NCI-H446 (cell line): ENCODE measurements at places on chromosomes 6 and 20.
A peak's percentile ranks its signal among the peaks of the same experiment; 100 is the strongest.

DNA sequence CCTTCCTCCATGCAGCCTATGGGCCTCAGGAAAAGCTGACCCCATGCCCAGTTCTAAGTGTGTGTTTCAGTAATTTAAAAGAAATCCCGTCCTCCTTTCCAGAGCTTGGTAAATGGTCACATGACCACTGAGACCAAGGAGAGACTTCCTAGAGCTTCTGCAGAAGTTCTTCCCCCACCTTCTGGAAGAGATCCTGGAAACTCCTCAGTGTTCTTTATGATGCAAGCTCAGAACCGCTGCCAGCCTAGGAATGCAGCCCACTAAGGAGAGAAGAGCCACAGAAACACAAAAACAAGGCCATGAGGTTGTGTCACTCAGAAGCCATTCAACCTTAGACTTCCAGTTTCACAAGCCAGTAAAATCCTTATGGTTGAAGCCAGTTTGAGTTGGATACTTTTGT, 348.4 kb downstream of the TPBG start:
- DNase-seq: no peak

DNA sequence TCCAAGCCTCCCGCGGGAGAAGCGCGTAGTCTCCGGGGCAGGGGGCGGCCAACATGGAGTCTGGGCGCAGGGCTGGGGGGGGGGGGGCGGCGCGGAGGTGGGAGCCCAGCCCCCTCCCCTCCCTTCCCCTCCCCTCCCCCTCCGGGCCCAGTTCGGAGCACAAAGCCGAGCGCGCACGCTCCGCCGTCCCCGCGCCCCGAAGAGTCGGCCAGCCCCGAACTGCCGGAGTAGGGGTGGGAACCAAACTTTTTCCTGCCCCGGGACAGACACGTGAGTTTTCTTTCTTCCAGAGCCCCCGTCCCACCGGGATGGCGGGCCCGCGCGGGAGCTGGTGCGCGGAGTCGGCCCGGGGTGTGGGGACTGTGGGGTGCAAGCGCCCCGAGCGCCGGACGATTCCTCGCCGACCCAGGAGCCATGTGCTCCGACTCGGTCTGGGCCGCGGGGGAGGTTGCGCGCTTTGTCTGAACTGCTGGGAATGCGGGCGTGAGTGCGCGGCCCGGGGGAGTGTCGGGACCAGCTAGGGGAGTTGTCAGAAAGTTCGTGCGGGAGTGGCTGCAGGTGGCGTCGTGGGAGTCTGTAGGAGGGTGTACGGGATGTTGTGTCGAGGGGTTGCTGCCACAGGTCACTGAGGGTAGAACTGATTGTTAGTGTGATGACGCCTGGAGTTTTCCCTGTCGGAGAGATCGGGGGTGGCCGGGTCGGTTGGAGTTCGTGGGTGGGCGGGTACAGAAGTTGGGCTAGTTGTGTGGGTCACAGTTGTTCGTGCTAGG, 1.2 kb downstream of the TGIF2 start:
- peak; percentile 39 for DNase-seq

DNA sequence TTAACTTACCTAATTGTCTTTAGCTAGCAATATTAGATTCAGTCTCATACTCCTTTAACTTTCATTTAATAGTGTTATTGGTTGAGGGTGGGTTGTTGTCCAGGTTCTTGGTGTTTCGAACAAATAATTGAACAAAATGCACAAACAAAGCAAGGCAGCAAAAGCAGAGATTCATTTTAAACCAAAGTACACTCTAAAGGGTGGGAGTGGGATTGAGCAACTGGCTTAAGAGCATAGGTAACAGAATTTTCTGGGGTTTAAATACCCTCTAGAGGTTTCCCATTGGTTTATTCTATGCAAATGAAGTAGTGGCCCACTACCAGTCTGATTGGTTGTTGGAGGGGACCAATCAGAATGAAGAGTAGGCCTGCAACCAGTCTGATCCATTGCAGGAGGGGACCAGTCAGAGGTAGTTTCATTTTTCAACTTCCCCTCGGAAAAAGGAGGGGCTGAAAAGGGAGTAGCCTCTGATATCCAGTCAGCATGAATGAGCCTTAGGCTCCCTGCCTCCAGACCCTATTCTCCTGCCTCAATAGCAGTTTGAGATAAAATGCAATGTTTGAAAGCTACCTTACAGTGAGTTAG, 26.3 kb upstream of the RAB23 start:
- DNase-seq: no peak

DNA sequence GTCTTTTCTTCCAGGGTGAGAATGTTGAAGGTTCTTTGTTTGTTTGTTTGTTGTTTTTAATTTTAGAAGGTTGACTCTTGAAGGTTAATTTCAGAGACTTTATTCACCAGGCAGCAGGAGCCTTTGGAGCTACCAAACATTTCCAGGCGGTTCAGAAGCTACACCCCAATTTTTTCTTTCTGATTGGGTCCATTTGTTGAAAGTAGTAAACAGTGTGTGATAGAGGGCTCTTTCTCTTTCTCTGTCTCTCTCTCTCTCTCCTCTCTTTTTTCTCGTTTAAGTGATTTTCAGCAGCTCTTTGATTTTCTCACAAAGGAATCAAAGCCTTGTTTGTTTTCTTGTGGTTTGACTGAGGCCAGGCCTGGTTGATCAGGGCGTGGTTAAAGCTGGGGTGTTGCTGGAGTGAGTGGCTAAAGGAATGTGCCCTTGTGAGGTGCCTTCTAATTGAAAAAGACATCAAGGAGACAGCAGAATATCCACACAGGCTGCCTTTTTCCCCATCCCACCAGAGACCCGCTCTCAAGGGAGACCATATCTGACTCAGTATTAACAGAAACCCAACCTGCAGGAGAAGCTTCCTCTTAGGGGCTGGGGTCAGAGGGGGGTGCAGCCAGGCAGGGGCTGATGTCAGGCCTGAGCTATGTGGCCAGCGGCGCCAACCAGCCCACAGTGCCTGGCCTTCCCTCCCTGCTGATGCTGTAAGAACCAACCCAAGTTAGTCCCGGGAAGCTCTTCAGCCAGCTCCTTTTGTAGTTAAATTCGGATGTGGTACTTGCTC, 40.4 kb upstream of the NAA20 start:
- DNase-seq: no peak

GRCh38 chr20:63471981-63472831, at the start of gene KCNQ2:
Gene KCNQ2 (minus strand): TSS chr20:63472655. CDS start chr20:63472463, 192 bp downstream.
- DNase-seq: peak; percentile 50

DNA sequence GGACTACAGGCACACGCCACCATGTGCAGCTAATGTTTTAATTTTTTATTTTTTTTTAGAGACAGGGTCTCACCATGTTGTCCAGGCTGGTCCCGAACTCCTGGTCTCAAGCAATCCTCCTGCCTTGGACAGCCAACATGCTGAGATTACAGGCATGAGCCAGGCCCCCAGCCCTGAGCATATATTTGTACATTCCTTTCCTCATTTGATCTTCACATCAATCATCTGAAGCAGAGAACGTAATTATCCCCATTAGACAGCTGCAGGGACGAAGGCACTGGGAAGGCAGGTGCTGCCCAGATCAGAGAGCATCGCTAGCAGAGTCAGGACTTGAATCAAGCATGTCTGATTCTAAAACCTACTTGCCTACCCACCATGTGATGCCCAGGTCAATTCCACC, 41.0 kb upstream of the SIRPA start:
- DNase-seq: no peak

DNA sequence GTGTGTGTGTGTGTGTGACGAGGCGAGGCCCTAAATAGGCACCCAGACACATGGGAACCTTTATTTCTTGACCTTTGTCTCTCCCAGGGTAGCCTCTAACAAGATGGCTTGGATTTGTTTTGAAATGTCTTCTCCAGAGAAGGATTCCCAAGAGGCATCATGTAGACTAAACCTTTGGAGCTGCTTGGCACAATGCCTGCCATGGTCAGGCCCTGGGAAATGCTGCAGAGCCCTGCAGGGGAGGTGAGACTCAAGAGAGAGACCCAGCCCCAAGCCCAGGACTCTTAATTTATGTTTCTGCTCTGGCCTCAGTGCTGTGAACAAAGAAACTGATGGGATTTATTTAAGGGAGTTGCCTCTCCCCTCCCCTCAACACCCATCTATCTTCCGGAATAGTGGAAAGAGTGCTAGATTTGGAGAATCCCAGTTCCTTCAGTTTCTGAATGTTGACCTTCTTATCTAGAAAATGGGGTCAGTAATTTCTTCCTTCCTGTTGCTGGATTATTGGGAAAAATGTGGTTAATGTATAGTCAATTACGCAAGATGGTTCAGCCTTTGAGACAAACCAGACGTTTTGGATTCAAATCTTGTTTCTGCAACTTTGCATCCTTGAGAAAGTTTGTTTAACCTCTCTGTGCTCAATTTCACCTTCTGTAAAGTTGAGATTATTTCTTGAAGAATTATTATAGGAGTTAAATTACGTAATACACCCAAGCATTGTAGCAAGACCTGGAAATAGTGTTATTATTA, 434.8 kb downstream of the MAFB start:
- DNase-seq: no peak

GRCh38 chr6:161727083-161727833, 453.4 kb upstream of the AGPAT4 start:
- no peak for DNase-seq

GRCh38 chr6:4352731-4353130, 217.4 kb upstream of the ECI2 start:
- DNase-seq: no peak

DNA sequence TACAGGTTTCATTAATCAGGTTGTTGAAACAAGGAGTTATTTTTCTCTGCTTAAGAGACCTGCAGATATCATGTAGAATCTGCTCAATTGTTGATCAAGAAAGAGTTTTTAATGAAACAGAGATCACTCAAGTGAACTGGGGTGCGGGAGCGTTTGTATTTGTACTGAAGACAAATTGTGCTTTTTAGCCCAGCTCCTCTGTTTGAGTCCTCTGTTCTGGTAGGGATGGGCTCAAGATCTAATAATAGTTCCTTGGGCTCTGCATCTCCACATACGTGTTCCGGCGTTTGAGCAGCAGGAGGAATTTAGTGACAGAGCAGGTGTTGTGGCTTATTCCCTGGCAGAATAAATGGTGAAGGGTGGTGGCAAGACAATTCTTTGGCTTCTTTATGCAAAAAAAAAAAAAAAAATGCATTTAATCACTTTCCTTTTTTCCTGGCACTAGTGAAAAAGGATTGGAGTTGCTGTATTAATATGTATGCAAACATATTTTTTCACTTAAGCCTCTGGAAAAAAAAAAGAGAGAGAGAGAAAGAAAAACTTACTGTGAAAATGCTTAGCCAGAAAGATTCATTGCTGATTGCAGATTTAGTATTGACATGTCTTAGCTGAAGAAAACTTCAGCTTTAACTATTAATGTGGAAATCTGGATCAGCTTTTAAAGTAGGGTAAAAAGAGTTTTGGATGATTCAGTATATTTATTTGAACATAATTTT, 4.0 kb downstream of the CITED2 start:
- DNase-seq: peak; percentile 41
